Glutamatergic neuron (in vitro differentiated cells): ENCODE measurements at places on chromosomes 6 and 20. TPM values are rescaled to one million over a fixed set of nuclear protein-coding genes. Genes with fewer than 3 reads are reported as not detected.

SPEF1 gene
- total RNA-seq = 0.22 TPM

MMP24 gene
- total RNA-seq = 19.0 TPM

OR2B6 gene
- total RNA-seq = not detected

CLPSL1 gene
- not detected for total RNA-seq

PARD6B gene
- total RNA-seq = 4.0 TPM

FAM8A1 gene
- 16.5 TPM for total RNA-seq

HLA-DRB5 gene
- total RNA-seq = not detected

ATF6B gene
- 79.5 TPM for total RNA-seq

COL11A2 gene
- total RNA-seq = 3.8 TPM

RGL2 gene
- total RNA-seq = 61.3 TPM

ASCC3 gene
- 49.6 TPM for total RNA-seq

DACT2 gene
- 0.22 TPM for total RNA-seq

LGSN gene
- not detected for total RNA-seq

EFCAB8 gene
- total RNA-seq = not detected

TASP1 gene
- 13.5 TPM for total RNA-seq

DEFB132 gene
- not detected for total RNA-seq

TRIM10 gene
- total RNA-seq = not detected

TGM3 gene
- not detected for total RNA-seq

EYS gene
- 13.2 TPM for total RNA-seq
